ENCODE measurements at places on chromosomes 1 and 21. TPM values are rescaled to one million over a fixed set of nuclear protein-coding genes. Genes with fewer than 3 reads are reported as not detected.

GRCh38 chr1:112904071-112904830 is 51.7 kb downstream of the SLC16A1 start:
- DNase-seq: peak; percentile 4

- no peak for DNase-seq
Measured at GRCh38 chr1:68974447-68974846, 477.6 kb upstream of the DEPDC1 start.

- DNase-seq: no peak
Measured at GRCh38 chr1:37722181-37723071, 30.1 kb downstream of the CDCA8 start.

C8A gene
- total RNA-seq: not detected

DNA sequence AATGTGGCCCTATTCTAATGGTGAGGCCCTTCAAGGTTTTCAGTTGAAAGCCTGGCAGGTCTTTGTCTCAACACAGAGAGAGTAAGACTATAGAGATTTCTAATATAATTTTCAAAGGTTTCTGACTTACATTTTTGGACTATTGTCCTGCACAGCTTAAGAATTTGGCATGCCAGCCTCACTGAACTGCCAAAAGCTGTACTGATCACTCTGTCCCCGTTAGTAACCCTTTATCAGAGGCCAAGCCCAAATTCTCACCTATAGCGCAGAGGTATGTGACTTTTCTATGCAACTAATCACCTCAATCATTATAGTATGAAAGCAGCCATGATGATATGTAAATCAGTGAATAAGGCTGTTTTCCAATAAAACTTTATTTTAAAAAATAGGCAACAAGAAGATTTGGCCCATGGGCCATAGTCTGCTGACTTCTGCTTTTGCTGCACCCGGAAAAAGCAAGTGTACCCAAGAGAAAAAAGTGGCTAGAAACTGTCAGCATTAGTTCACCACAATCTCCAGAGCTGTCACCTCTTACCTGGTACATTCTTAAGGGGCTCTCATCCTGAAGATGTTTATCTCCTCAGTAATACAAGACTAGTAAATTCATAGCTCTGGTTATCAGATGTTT is 85.4 kb downstream of the PIGK start:
- no peak for DNase-seq

All from CD4-positive, alpha-beta memory T cell (primary cell).